ENCODE measurements at places on chromosomes 1 and 21.
A peak's percentile ranks its signal among the peaks of the same experiment; 100 is the strongest.

DNA sequence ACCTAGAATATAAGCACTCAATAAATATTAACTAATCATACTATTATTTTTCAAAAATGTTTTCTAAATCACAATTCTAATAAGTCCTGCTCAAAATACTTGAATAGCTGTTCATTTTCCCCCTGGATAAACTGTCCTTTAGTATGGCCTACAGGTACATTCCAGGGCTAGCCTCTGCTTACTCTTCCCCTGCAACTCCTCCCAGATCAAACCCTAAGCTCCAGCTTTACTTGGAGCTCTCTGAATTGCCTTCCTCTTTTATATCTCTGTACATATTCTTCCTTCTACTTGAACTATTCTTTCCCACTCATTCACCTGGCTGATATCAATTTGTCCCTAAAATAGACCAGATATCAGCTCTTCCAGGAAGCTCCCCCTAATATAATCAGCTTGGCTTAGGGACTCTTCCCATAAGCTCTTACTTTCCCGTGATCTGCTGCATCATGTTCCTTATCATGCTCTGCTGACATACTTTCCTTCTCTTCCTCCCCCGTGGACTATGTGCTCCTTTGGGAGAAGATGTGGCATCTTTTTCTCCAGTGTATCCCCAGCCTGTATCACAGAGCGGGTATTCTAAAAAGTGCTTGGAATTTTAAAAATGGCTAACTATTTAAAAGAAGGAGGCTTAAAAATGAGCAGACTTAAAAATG is 43.1 kb upstream of the PIGC start:
- DNase-seq: no peak

DNA sequence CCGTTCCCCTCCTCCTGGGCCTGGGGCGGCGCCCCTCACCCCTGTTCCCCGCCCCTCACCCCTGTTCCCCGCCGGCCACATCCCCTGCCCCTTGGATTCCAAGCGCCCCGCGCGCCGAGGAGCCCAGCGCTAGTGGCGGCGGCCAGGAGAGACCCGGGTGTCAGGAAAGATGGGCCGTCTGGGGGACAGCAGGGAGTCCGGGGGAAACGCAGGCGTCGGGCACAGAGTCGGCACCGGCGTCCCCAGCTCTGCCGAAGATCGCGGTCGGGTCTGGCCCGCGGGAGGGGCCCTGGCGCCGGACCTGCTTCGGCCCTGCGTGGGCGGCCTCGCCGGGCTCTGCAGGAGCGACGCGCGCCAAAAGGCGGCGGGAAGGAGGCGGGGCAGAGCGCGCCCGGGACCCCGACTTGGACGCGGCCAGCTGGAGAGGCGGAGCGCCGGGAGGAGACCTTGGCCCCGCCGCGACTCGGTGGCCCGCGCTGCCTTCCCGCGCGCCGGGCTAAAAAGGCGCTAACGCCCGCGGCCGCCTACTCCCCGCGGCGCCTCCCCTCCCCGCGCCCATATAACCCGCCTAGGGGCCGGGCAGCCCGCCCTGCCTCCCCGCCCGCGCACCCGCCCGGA is at the start of gene TP73:
TP73 (plus strand) TSS at position 587 of the 618 bp plus-strand sequence. CDS start 29,850 bp downstream, outside the sequence.
- DNase-seq: no peak

DNA sequence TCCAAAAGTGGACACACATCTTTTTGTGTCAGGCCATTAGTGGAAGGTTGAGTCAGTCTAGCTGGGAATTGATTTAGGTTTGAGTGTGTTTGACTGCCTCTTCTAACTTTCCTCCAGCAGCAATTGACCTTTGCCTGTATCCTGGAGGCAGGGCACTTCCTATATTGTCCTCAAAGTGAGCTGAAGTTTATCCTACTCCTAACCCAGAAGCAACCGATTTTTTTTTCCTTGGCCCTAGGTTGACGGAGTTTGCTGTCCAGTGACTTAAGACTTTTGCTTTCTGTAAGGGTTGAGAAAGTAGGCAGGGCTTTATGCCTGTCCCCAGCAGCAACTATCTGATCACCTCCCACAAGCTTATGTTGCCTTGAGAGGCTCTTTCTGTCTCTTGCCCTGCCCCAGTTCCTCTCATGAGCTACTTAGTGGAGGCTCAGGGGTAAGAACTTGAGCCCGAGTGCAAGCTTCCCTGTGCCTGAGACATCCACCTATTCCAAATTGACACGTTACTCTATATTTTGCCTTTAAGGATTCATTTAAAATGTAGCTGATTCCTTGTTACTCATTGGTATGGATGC is 30.9 kb downstream of the SLC35F3 start:
- no peak for DNase-seq

DNA sequence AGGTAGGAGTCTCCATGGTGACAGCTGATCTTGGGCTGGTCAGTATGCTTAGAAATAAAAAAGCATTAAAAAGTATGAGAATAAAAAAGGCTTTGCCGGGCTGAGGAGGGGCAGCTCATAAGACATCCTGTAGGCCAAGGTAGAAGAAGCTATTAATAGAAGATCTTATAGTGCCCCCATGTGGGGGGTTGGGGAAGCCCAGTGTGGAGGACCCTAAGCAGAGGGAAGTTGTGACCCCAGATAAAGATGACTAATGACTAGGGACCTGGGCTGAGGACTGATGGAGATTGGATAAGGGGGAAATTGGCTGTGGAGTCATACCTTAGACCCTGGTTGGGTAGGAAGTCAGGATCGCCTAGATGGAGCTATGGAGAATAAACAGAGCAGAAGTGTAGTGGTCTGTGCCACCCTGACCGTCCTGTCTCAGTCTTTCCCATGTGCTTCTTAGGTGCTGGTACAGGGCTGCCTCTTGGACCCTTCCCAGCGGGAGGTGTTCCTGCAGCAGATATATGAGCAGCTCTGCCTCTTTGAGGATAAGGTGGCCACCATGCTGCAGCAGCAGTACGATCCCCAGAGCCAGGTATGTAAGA is 25.0 kb downstream of the SZT2 start:
- peak; percentile 85 for DNase-seq

GRCh38 chr21:41924368-41924754 is 29.5 kb downstream of the C2CD2 start:
- DNase-seq: no peak

DNA sequence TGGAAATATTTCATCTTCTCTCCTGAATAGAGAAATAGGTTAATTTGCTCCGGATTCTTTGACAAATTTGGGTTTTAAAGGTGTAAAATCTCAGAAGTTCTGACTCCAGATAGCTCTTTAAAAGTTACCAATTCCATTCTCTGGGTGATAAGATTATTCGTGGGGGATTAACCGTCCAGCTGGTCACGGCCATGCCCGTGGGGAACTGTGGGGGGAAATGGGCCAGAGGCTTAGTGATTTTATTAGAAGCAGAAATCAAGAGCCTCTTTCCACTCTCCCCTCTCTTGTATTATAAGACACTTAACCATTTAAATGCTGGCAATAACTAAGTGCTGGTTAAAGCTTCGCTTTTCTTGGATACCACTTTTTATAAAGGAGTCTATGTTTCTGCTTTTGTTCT is 376.4 kb upstream of the KAZN start:
- no peak for DNase-seq

DNA sequence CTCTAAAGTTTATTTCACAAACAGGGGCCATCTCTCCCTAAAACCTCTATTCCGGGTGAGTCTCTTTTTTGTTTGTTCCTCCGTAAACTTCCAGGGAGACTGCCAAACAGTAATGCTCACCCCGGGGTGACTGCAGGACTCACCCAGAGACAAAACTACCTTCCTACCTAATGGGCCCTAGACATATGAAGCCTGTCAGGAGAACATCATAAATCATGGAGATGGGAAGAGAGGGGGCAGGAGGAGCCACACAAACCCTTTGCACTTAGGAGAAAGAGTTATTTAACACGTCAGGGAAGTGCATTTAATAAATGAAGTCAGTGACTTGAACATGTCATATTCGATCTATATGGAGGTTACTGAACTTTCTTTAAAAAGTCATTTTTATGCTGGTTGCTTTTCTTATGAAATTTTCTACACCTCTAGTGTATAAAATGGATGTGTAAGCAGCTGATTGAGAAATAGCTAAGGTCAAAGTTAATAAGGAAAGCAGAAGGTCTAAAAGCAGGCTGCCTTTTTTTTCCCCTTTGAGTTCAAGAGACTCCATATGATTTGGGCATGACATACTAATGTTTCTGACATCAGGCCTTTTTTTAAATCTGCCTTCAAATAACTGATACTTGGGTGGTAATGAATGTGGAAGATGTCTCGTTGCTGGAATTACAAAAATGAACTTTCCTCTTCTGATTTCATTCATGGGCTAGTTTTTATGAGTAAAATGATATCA is 286.9 kb upstream of the USP25 start:
- DNase-seq: no peak

DNA sequence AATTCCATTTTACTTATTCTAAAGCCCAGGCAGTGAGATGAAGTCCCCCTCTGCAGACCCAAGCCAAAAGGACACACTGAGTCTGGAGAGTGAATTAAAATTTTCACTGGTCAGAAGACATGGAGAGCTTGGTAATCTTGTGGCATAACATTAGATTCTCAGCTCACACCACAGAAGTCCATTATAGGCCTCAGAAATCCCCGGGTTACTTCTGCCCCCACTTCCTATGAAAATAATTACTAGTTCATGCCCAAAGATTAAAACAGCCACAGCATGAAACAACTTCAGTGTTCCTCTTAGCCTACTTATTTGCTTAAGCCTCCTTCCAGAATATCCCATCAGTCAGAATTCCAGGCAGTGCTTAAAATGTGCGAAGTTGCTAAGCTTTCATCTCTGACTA is 123.3 kb downstream of the ZC3H11B start:
- DNase-seq: no peak

GRCh38 chr1:6692956-6693355 is 8.7 kb downstream of the DNAJC11 start:
- DNase-seq: no peak

DNA sequence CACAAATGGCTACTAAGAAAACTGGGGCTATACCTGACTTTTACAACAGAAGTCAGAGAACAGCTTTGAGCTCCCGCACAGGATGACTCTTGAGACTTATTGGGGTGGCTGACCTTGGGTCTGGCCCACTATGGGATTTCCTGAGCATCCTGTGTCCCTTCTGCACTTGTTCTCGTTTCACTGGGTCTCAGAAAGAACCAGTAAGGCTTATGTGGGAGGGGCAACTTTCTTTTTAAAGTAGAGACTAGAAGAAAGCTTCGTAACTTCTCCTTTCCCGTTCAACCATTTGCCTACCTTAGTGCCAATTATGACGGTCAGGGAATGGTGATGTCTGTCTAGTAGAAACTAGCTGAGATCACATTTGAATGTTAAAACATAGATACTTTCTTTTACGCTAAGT is 59.5 kb upstream of the C1orf105 start:
- no peak for DNase-seq

DNA sequence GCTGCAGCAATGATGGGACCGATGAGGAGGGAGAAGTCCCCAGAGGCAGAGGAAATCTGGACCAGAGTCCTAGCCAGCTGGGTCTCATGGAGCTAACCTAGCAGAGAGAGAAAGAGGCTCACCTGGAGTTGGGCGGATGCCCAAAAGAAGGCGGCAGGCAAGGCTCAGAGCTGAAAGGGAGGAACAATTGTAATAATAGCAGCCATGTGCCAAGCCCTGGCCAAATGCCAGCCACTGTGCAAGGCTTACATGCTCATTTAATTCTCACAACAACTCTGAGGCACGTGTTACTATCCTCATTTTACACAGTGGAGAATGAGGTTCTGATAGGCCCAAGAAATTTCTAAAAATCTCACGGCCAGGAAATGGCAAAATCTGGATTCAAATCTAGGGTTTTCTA is 50.0 kb upstream of the ZNF648 start:
- DNase-seq: no peak

- no peak for DNase-seq
Observed at GRCh38 chr1:204649721-204650521, 35.6 kb downstream of the LRRN2 start.

DNA sequence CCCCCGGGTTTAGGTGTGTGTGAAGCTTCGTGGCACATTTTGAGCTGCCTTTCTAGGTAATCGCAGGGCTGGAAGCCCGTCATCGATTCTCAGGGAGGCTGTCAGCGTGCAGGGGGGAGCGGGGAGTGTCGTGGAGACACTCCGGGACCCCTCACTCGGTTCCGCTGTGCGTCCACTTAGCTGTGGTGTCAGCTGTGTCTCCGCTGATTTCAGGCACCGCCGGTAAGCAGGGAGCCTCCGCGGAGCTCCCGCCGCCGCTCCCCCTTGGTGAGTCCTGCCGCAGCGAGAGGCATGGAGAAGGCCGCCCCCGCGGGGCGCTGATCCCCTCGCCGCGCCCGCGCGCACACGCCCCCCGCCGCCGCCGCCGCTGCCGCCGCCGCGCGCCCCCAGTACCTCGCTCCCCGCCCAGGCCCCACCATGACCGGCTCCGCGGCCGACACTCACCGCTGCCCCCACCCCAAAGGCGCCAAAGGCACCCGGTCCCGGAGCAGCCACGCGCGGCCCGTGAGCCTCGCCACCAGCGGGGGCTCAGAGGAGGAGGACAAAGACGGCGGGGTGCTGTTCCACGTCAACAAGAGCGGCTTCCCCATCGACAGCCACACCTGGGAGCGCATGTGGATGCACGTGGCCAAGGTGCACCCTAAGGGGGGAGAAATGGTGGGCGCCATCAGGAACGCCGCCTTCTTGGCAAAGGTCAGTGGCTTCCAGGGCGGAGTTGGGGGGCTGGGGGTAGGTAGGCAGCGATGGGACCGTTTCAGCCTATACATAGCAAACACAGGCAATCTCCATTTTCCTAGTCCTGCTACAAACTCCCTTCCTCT is 995 bp downstream of the VASH2 start:
- DNase-seq: no peak

- no peak for DNase-seq
Observed at GRCh38 chr1:9792156-9793042, 31.4 kb downstream of the CLSTN1 start.

- DNase-seq: no peak
Observed at GRCh38 chr1:186878356-186878755, 49.6 kb downstream of the PLA2G4A start.

DNA sequence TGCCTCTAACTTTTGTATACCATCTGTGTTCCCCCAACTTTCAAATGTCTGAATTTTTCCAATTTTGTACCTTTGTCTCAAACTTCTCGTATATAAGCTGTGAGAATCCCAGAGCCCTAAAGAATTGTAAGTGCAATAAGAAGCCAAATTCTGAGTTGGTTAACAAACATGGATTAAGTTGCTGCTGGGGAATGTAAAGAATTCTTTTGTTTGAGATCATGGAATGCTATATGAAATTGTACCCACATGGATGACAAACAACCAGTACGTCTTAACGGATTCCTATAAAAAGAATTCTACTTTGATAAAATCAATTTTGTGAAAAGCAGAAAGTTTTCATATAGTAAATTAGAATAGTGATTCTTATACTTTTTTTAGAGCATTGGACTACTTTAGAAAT is 72.4 kb upstream of the CYP2J2 start:
- no peak for DNase-seq

- no peak for DNase-seq
Observed at GRCh38 chr1:204859861-204860267, 10.8 kb upstream of the NFASC start.

GRCh38 chr21:43575473-43575844 is 83.8 kb downstream of the HSF2BP start:
- DNase-seq: no peak

GRCh38 chr1:162185314-162186025 is 116.0 kb downstream of the NOS1AP start:
- DNase-seq: no peak

DNA sequence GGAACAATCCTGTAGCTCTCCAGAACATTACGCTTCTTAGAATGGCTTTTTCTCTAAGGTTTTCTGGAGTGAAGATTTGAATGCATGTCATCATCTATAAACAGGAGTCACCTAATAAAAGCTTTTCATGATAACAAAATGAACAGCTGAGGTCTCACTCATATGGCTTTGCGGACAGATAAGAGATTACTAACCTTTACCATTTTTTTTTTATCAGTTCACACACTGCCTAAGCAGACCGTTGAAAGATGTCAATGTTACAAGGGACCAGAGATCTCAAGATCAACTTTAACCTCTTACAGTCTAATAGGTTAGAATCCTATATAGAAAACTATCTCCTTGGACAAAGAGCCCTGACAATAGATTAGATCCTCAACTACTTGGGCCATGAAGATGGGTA is 41.4 kb downstream of the SCMH1 start:
- DNase-seq: no peak

Data from H1 (cell line).